NCI-H526 (cell line): ENCODE measurements at places on chromosomes 11 and 22.

DNA sequence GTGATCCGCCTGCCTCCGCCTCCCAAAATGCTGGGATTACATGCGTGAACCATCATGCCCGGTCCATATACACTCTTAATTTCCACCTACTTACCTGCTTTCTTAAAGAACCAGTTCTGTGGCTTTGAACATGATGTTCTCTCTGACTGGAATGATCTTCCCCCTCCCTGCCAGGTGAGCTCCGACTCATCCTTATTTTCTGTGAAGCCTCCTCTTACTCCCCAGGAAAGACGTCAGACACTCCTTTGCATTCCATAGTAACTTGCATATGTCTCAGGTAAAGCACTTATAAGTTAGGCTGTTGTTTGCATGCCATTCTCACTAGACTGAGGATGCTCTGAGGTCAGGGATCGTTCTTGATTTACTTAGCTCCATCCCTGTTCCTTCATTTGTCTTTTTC lies 91.8 kb upstream of the RAB1B start:
- DNase-seq, result no peak

DNA sequence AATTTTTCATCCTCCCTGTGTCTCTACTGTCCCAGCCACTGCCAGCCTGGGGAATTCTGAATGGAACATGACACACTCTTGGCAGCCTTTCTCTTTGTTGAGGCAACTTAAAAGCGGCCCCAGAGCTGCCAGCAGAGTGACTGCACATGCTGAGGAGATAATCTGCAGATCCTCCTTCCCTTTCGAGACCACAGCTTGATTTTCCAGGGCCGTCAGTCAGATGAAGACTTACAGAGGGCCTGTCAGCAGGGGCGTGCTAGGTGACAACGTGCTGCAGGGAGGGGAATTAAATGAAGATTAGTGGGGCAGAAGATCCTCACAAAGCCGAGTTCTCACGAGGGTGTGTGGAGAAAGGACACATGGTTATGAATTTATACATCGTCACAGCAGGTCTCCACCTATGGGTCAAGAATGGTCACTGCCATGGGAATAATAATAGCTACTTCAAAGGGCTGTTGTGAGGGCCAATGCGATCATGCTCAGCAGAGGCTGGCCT lies 193.5 kb upstream of the PITPNB start:
- DNase-seq, result no peak

DNA sequence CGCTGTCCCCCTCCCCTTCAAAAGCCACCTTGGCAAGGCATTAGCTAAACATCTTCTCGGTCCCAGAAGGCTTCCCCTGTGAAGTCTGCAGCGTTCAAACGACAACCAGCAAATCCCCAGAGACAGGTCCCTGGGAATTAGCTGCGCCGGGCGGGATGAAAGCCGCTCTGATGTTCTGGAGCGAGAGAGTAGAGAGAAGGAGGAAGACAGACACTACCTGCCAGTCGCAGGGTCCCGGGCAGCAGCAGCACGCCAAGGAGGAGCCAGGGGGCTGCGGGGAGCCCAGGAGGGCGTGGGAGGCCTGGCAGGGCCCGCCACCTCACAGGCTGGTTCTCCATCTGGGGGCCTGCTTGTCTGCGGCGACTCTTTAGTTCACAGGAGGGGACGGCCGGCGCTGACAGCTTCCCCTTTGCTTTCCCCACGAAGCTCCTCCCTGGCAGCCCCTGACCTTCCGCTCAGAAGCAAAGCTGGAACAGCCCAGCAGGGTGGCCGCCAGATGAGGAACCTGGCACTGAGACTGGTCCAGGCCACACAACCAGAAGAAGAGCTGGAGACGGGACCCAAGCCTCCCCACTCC lies at the start of gene NFAM1:
NFAM1 (minus strand) TSS at position 384 of the 577 bp plus-strand sequence; CDS start at position 338, 46 bp downstream.
- peak; percentile 44 for DNase-seq

GRCh38 chr11:6232899-6233298 lies 1.5 kb downstream of the FHIP1B start:
- DNase-seq, result no peak

GRCh38 chr11:65212226-65212801 lies 30.6 kb downstream of the CAPN1 start:
- DNase-seq, result no peak

DNA sequence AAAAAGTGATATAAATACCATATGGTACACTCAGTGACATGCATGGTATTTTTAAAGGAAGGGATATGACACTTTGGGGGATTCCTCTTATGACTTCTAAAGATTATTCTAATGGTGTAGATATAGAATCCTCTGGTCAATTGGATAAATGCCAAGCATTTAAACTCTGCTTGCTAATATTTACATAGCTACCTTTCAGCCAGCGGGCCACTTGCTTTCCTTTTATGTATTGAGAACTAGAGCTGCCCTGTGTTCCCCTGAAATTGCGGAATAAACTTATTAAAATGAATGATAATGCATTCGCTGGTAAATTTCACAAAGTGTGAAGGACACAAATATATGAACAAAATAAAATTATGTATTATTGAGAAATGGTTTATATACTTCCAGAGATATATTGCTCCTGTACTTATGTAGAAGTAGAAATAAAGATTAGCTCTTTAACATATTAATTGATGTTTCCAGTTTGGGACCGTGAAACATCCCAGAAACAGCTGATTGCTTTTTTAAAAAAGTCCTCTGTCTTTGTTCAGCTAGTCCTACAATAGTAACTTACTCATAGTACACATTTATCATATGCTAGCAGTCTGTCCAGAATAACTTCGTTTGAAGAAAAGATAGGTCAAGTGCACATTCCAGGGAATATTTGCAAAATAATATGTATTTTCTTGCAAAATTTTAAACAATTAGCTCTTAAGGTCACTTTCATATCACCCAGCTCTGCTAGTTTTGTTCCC lies 40.1 kb upstream of the CARD18 start:
- no peak for DNase-seq

DNA sequence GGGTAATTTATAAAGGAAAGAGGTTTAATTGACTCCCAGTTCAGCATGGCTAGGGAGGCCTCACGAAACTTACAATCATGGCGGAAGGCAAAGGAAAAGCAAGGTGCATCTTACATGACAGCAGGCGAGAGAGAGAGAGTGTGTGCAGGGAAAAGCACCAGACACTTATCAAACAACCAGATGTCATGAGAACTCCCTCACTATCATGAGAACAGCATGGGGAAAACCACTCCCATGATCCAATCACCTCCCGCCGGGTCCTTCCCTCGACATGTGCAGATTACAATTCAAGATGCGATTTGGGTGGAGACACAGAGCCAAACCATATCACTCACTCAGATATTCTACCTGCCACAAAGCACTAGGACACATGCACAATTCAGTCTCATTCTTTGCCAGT lies 48.1 kb upstream of the HMGXB4 start:
- DNase-seq, result no peak

DNA sequence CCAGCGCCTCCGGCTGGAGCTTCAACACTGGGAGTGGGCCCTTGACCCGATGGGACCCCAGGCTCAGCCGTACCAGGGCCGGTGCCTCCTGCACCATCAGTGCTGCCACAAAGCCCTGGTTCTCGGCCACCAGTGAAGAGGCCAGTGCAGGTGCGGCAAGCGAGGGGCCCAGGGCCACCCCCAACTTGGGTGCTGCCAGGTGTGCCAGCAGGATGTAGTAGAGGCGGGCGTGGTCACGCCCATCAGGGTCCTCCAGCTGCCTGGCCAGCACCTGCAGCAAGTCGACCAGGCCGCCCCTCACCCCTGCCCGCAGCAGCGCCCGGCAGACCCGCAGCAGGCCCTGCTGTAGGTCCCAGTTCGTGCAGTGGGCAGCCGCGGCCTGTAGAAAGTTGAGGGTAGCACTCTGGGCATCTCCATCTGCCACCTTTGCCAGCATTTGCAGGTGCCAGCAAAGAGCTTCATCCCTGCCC lies 2.3 kb downstream of the AP5B1 start:
- no peak for DNase-seq

DNA sequence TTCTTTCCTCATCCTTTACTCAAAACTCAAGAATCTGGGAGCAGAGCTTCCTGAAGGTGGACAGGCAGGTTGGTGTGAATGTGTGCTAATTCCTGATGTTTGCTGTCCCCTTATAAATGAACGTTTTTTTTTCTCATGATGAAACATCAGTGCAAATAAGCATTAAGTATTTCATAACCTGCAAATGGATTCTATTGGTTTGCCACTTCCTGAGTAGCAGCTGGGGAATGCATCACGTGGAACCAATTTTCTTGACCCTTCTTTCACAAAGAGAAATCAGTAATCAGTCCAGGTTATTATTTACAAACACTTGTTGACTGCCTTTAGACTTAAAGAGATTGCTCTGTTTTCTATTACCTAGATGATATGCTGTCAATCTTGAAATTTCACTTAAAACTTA lies 40.1 kb upstream of the SCN3B start:
- no peak for DNase-seq

GRCh38 chr22:31049815-31050420 lies 31.2 kb upstream of the SMTN start:
- no peak for DNase-seq

DNA sequence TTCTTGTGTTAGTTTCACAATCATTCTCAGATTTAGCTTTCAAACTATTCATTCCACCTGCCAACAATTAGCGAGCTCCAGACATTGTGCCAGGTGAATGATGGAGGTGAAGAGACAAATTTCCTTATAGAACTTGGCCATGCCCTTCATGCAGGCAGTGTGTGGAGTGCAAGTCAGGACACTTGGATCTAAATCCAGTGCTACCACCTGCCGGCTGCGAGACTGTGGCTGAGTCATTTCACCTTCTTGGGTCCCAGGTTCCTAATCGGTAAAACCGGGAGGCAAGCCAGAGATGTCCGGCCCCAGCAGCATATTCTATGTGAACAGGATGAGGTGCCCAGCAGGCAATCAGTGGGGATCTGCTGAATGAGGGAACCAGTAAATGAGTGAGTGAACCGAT lies 18.6 kb upstream of the EHF start:
- no peak for DNase-seq

DNA sequence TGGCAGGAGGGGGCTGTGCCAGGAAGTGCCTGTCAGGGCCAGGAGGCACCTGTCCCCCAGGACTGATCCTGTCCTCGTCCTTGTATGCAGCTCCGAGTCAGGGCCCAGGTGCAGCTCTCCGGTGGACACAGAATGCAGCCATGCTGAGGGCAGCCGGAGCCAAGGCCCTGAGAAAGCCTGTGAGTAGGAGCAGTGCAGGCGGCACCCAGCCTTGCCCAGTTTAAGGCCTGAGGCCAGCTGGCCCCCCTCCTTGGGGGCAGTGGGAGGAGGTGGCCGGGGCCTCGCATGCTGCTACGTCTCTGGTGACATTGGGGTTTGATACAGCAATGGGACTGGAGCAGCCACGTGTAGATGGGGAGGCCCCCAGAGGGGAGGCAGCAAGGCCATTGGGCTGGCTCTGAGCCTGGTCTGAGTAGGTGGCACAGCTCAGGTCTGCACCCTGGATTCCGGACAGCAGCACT lies 34.9 kb downstream of the SBF1 start:
- DNase-seq, result no peak

DNA sequence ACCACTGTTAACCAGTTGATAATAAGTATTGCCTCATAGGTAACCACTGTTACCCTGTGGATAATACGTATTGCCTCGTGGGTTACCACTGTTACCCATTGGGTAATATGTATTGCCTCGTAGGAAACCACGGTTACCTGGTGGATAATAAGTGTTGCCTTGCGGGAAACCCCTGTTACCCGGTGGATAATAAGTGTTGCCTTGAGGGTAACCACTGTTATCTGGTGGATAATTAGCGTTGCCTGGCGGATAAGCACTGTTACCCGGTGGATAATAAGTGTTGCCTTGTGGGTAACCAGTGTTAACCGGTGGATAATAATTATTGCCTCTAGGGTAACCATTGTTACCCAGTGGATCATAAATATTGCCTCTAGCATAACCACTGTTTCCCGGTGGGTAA lies 27.3 kb upstream of the NXPE4 start:
- DNase-seq, result no peak

DNA sequence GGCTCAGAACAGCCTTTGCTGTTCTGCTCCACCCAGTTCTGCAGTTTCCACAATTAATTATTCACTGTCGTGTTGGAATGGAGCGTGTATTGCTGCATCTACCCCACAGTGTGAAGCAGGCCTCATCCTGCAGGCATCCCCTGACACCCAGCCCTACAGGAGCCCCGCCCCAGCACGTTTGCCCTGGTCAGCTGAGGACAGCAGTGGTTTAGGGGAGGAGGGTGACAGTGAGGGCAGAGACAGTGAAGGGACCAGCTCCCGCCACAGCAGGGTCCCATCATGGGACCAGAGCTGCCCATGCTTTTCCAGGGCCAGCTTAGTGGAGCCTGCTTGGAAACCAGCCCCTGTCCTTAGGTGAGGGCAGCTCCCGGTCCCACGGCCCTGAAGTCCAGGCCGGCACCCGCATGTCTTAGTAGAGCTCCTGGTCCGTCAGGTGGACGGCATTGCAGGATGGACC lies 273.0 kb downstream of the TBC1D22A start:
- DNase-seq, result no peak

DNA sequence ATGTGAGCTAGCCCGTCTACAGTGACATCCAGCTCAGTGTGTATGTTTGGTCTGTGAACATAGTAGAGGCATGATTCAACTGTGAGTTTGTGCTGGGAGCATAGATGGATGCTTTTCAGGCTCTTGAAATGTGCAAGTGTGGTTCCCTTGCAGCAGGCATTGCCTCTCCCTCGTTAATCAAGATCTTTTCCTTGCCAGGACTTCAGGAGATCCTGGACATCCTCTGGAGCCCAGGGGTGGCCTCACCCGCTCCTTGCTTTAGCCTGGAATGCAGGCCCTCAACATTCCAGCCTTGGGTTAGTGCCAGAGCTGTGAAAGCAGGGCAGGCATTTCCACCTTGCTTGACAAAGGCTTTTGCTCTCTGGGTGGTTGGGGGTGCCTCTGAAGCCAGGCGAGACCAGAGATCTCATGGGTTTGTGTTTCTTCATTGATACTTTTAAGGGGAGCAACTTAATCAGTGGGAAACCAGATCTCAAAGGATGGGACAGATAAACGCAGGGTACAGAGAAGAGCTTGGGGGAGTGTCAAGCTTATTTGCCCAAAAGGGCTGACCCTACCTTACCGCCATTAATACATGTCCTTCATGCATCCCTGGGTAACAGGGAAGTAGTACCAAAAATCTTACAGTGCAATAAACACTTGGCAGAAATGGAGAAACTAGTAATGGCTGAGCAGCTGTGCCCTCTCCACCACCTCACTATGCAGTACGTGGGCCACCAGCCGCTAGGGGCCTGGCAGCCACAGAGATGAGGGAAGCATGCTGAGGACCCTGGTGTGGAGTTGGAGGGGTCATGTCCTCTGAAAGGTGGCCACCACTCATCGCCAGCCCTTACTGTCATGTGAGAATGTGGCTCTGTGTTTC lies 72.1 kb downstream of the PTPRJ start:
- DNase-seq, result no peak

DNA sequence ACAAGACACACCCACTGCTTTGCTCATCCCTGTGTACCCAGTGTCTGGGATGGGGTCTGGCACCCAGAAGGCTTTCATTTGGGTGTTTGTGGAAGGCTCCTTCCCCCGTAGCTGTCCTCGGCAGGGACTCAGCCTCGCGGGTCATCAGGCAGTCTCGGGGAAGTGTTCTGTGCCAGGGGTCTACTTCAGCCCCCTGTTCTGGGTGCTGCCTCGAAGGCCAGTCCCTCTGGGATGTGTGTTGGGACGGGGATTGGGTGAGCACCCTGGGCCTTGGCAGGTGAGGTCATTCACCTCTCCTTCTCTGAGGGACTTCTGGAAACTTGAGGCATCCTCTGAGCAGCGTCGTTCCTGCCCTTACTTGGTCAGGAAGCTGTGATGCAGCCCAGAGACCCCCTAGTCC lies 65.5 kb downstream of the RPUSD4 start:
- DNase-seq, result no peak
